Naive thymus-derived CD8-positive, alpha-beta T cell (primary cell): ENCODE measurements at places on chromosomes 2 and 18.

- DNase-seq, result no peak
These were observed 14.4 kb downstream of the INHBB start for GRCh38 chr2:120360307-120360855.

DNA sequence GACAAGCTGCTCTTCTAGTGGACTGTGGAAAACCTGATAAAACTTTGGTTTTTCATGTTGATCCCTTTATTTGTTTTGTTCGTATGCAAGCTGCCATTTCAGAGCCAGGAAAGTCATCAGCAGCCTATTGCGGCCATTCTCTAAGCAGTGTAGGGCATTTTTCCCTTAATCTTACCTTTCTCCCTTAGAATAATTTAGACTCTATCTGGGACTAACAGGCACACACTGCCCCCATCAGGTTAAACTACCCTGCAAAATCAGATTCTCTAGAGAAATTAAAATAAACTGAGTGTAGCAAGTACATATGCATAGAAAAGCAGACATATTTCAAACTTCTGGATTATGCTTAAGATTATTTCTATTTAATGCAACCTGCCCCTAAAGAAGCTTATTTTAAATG, 347.5 kb downstream of the METTL4 start:
- no peak for DNase-seq

GRCh38 chr2:136479696-136480095, 285.6 kb upstream of the THSD7B start:
- DNase-seq, result no peak

DNA sequence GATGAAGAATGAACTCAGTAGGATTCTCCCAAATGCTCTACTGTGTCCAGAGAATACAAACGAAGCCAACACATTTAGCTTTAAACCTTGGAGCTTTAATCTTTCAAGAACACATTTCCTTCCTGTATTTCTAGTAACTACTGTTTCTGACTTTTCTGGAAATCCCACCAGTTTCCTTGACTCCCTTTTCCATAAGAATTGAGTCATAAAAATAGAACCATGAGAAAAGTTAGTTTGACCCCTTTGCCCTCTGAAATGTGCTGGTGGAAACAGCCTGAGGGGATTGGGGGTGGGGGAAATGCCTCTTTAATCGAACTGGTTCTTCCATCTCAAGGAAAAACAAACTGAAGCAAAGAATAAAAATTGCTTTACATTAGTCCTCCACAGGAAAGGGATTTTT, 123.9 kb downstream of the TMEM17 start:
- DNase-seq, result no peak

GRCh38 chr2:146584316-146584715, 1260.5 kb upstream of the ACVR2A start:
- no peak for DNase-seq
